ENCODE measurements at places on chromosomes 5 and 9.

- no peak overlapping the region for H3K4me3 ChIP-seq
- no peaks in the 10 kb centered on the region for H3K36me3 ChIP-seq
- no peaks in the 10 kb centered on the region for H3K4me1 ChIP-seq
- no peak overlapping the region for H3K27ac ChIP-seq
- no peak for DNase-seq
These were observed 24.7 kb downstream of the POU4F3 start for GRCh38 chr5:146363161-146363874.

DNA sequence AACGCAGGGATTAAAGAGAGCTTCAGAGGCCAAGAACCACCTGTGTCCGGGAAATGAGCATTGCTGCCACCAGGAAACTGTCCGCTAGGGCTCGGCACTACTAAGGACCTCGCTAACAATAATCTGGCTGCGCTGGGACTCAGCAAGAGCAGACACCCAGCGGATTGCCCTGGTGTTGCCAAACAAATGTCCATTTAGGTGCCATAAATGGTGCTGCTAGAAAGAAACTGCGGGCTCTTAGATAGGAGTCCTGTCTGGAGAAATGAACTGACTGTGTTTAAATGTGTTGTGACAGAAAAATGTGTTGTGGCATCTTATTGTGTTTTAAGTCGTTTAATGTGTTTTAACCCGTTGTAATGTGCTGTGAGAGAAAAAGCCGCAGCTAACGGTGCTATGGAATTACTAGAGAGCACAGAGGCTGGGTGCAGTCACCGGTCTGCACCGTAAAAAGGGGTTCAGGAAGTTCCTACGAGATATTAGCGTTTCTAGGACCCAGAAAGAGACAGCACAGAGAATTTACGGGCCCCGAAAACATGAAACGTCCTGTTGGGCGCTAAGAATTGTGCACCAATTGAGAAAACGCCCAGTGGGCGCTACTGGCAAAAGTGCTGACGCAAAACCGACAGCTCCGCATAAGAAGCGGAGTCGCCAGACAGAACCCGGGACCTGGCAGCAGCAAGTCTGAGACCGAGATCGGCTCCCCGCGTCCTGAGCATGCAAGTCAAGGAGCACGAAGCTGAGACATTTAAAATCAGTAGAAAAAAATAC, 90.6 kb downstream of the ANXA2R start:
- H3K27me3 ChIP-seq: peaks cover 30% of the 10 kb centered on the region
- peak overlapping the region; percentile 45 for H3K27ac ChIP-seq
- H3K4me1 ChIP-seq: no peaks in the 10 kb centered on the region
- H3K36me3 ChIP-seq: no peaks in the 10 kb centered on the region

DNA sequence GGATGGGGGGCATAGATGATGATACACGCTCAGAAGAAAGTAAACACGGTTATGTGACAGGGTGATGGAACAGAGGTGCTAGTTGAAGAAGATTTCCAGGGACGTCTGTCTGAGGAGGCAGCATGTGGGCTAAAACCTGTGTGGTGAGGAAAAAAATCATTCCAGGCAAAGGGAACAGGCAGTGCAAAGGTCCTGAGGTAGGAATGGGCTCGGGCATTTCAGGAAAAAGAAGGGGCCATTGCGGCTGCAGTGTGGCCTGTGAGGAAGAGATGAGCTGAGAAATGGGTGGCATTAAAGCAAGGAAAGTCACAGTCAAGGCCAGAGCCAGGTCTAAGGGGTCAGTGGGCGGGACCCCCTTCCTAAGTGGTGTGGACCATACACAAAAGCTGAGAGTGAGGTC, 18.2 kb downstream of the TSPAN17 start:
- H3K36me3 ChIP-seq: no peaks in the 10 kb centered on the region
- peaks cover 33% of the 10 kb centered on the region for H3K27me3 ChIP-seq

- no peaks in the 10 kb centered on the region for H3K36me3 ChIP-seq
- no peak overlapping the region for H3K4me3 ChIP-seq
- DNase-seq: no peak
These were observed 83.7 kb upstream of the SARDH start for GRCh38 chr9:133821601-133822429.

DNA sequence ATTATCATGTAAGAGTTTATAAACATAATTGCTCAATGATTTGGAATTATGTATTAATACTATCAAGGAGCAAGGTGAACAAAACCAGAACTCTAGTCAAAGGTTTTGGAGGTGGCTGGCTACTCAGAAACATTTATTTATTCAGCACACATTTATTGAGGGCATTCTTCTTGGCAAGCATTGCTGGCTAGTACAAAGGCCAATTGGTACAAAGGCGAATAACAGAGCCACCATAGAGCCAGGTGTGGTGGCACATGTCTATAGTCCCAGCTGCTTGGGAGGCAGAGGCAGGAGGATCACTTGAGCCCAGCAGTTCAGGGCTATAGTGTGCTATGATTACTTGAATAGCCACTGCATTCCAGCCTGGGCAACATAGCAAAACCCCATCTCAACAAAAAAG, 242.1 kb downstream of the CWC27 start:
- no peaks in the 10 kb centered on the region for H3K27me3 ChIP-seq
- no peaks in the 10 kb centered on the region for H3K36me3 ChIP-seq
- H3K4me1 ChIP-seq: no peaks in the 10 kb centered on the region
- no peak for DNase-seq
- H3K4me3 ChIP-seq: no peak overlapping the region

- peaks cover 42% of the 10 kb centered on the region for H3K27me3 ChIP-seq
- no peaks in the 10 kb centered on the region for H3K36me3 ChIP-seq
- no peak for DNase-seq
- H3K27ac ChIP-seq: no peak overlapping the region
These were observed 196 bp upstream of the GRM6 start for GRCh38 chr5:178995341-178995690.
